ENCODE measurements at places on chromosomes 7 and 10.

GRCh38 chr10:89389254-89389653, 3.2 kb upstream of the IFIT1 start:
- peak; percentile 21 for DNase-seq

GRCh38 chr7:13742126-13742525, 247.3 kb downstream of the ETV1 start:
- peak; percentile 24 for DNase-seq

DNA sequence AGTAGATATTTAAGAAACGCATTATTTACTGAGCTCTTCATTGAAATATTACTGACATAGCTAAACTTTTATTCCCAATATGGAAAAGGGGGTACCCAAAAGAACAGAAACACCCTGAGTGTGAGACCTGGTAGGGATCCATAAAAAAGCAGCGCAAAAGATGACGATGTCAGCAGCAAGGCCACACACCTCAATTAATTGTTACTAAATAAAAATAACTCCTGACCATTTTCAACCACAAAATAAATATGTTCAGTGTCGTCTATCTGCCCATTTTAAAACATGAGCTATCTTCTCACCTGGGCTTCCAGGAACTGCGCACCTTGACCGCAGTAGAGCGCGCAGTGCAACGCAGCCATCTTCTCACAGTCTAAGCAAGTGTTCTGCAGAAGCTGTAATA, 61.2 kb downstream of the GSAP start:
- DNase-seq = no peak

- no peak for DNase-seq
These were observed 29.1 kb upstream of the NRBF2 start for GRCh38 chr10:63103971-63104409.

GRCh38 chr7:80794631-80795573, 123.9 kb downstream of the SEMA3C start:
- peak; percentile 26 for DNase-seq

DNA sequence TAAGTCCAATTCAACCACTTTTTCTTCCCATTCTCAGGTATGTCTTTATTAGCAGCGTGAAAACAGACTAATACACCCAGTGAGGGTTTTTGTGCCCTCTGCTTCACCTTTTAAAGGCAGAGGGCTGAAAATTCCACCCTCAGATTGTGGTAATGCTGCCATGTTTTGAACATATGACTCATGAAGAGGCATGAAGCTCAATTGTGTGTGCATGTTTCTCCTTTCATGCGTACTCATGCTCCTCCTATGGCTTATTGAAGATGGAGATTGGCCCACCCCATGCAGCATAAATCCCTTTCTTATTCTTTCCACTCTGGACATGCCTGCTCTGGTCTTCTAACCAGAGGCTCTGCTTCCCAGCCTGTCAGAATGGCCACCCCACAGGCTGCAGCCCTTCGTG, 168.0 kb upstream of the PRKCQ start:
- no peak for DNase-seq

DNA sequence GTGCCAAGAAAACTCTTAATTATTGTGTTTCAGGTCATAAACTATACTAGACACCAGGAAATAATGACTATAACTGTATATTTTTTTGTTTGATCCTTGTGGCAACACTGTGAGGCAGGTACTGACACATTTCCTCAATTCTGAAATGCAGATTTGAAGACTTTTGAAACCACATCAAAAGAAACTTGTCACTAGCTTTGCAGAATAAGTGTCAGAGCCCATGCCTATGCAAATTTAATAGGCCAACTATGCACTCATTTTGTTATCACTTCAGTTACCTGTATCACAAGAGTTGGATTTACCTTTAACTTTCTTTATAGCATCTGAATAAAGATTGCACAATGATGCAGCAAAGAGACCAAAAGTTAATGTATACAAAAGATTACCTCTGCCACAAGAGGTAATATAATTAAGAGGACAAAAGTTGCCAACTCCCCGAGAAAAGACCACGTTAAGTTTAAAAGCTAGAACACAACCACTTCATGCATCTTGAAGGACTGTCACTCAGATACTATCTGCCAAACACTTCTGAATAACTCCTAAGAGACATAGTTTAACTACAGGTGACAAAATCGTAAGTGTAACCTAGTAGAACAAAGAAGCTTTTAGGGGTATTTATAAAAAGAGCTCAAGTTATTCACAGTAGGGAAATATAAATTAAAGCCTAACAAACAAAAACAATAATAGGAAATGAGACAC, 80.5 kb downstream of the ELAPOR2 start:
- DNase-seq = no peak

GRCh38 chr7:124996778-124997177, 67.2 kb upstream of the POT1 start:
- DNase-seq = no peak

DNA sequence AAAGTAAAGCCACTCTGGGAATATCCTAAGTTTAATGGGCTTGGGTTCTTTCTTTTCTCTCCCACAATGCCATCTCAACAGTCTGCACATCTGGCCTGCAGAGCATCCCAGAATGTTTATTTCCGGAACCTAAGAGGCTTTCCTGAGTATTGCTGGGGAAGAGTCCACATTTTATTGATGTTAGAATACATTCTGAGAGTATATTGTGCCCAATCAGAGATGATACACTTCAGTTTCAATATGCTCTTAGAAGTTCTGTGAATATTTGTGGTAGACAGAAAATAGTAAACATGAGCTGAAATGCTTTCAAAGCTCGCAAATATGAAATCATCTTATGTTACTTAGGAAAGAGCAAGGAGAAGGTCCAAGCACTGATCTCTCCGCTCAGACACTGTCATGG, 200.6 kb downstream of the TWIST1 start:
- no peak for DNase-seq

DNA sequence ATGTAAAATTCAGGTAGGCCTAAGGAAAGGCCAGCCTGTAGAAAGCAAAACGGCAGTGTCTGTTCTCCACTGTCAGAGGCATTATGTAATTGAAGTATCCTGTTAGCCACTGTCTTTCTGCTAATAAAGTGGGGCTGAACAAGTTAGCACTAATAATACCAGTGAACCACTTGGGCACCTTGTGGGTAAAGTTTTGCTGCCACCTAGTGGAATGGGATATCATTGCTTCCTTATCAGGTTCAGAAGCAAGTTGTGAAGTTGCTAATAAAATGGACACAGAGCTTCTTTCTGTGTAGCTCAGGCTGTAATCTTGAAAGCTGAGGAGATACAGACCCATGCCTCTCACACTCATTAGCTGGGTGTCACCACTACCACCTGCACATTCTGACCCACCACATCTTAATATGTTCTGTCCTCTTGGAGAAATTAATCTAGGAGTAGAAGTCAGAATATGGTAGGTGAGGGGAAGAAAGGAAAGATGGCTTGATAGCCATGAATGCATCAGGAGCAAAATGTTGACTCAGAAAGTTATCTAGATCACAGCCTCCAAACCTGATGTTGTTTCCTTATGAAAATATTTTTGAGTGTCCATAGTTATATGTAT, 175.1 kb downstream of the SEPTIN7 start:
- DNase-seq = peak; percentile 47

DNA sequence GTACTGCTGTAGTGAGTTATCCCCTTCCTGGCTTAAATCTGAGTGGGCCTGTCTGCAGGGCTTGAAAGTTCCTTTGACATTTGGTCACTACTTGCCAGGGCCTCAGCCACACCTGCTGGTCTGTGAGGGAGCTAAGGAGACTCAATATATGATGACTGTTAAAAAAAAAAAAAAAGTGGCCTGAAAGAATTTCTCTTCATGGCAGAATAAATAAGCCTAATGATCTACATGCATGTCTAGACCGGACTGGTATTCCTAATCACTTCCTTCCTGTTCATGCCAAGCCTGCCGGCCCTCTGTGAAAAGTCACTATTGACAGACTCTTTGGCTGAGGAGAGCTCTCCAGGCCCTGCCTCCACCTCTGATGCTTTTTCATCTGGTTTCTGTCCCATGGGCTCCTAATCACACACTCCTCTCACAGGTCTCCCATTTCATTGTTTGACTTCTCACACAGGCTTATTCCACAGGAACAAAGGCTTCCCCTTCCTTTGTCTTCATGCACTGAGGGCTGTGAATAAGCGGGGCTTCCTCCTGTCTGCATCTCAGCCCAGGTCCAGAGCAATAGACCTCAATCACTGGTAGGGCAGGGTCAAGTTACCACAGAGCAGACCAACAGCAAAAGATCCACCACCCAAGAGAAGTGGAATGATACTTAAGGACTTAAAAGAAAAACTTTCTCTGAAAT, 99.1 kb upstream of the SEC61G start:
- DNase-seq = no peak

DNA sequence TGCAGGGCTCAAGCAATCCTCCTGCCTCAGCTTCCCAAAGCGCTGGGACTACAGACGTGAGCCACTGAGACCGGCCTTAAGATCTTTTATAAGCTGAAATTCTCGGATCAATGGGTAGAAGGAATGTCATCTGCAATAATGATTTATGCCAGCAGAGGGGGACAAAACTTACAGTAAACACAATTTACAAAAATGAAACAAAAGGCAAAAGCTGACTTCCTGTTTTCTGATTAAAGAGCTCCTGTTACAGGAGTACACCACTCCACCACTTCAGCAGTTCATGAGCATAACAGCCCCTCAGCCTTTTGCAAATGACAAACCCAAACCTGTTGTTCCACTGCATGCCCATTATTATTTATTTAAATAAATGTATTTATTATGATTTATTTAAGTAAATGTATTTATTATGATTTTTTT, 88.5 kb upstream of the ATP6V0A4 start:
- DNase-seq = peak; percentile 45

GRCh38 chr7:17126413-17127268, 171.8 kb upstream of the AHR start:
- no peak for DNase-seq

GRCh38 chr7:95766657-95767056, 5.7 kb upstream of the DYNC1I1 start:
- no peak for DNase-seq

GRCh38 chr7:27224983-27225934, 17.3 kb upstream of the EVX1 start:
- no peak for DNase-seq

- no peak for DNase-seq
These were observed 9.4 kb downstream of the SH3PXD2A start for GRCh38 chr10:103845972-103846371.

DNA sequence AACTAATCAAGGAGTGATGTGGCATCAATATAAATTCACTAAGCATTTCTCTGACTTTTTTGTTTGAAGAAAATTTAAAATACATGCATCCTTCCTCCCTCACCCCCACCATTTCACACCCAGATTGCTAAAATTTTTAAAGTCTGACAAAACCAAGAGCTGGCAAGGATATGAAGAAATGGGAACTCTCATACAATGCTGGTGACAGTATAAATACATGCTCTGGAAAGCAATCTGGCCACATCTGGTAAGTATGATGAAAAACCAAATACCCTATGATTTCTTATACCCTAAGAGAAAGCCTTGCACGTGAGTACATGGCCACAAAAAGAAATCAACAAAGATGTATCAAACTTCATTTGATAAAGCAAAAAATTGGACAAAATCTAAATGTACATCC, 31.2 kb downstream of the P4HA1 start:
- no peak for DNase-seq

DNA sequence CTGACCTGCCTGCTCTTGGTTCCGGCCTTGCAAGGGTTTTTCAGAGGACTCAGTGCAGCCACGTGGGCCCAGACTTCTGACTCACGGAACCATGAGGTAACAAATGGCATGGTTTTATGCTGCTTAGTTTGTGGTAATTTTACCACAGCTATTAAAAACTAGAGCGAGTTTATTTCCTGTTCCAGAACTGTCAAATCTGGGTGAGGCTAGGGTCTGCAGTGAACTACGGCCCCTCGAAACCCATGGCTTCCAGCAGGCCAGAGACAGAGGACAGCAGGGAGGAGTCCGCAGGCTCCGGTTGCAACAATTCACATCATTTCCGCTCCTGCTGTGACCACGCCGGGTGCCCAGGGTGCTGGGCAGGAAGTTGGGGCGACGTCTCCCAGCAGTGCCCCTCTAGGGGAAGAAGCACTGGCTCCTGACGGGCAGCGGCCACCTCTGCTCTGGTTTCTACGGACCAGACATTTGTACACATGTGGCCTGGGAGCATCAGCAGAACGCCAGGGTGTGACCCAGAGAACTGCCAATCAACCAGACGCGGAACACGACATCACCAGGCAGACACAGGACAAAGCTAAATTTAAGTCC, 74.8 kb downstream of the ADARB2 start:
- no peak for DNase-seq

DNA sequence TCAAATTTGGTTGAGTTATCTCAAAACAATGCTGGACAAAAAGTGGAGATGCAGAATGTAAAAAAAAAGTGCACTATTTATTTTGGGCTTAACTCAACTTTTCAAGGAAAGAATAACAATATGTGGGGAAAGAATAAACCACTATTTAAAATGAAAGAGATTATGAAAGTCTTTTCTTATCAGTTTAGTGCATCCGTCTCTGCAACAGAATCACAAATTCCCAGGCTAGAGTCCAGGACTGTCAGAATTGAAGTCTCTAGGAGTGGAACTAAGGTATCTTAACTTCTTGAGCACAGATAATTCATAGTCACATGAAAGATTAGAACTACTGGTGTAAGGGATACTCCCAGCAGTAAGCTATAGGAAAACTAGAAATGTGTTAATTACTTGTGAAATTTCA, 1200.3 kb upstream of the LRRN3 start:
- DNase-seq = no peak

DNA sequence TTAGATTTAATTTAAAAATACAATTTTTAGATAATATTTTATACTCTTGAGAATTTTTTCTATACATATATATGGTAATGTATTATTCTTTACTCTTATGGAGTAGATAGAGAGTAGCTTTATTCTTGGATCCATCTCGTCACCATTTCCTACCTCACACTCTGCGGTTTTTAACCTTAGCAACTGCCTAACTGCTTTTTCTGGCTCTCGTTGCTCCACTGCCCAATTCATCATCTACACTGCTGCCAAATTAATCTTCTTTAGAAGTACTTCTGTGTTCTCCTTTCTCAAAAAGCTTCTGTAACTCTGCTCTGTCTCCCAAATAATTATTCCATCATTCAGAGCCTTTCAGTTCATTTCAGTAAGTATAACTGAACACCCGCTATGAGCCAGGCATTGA, 35.3 kb downstream of the CAPZA2 start:
- DNase-seq = no peak

- peak; percentile 61 for DNase-seq
These were observed 62.5 kb downstream of the GNA12 start for GRCh38 chr7:2781636-2782035.

- no peak for DNase-seq
These were observed 27.0 kb downstream of the SND1 start for GRCh38 chr7:127678947-127679346.
